ENCODE measurements at places on chromosomes 3 and 15. TPM values are rescaled to one million over a fixed set of nuclear protein-coding genes. Genes with fewer than 3 reads are reported as not detected.

GRCh38 chr15:60299452-60300047 lies 98.2 kb downstream of the ANXA2 start:
- H3K4me1 ChIP-seq = peaks cover 7% of the 10 kb centered on the region
- peak overlapping the region; percentile 17 for H3K27ac ChIP-seq
- H3K4me3 ChIP-seq = no peak overlapping the region

- H3K4me3 ChIP-seq = no peak overlapping the region
- peak; percentile 27 for DNase-seq
- H3K27me3 ChIP-seq = no peaks in the 10 kb centered on the region
- no peak overlapping the region for H3K27ac ChIP-seq
Observed at GRCh38 chr3:69325151-69325550, 60.7 kb downstream of the FRMD4B start.

DNA sequence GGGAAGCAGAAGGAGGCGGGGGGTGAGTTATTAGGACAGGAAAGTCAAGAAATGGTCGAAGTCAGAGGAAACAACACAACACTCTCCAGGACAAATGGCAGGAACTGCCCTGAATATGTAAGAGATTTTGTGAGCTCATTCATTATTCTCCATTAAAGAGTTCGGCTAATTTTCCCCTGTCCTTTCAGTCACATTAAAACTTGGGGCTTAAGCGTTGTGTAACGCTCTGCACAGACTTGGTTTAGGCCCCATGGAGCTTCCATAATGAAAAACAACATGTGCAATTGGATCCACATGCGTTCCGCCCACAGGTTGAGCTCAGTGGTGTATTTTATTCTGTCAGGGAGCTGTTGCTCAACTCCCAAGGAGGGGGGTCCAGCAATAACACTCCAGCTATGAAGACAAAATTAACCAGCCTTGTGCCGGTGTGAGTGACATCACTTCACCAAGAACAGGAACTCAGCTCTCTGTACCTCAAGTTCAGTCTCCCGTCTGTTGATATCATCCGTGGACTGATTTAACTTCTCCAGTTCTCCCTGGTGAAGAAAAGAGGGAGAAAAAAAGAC lies 2.3 kb downstream of the SH3BP5 start:
- H3K27me3 ChIP-seq = peaks cover 2% of the 10 kb centered on the region
- H3K4me3 ChIP-seq = peak overlapping the region; percentile 97
- DNase-seq = no peak
- H3K4me1 ChIP-seq = peaks cover 59% of the 10 kb centered on the region

DNA sequence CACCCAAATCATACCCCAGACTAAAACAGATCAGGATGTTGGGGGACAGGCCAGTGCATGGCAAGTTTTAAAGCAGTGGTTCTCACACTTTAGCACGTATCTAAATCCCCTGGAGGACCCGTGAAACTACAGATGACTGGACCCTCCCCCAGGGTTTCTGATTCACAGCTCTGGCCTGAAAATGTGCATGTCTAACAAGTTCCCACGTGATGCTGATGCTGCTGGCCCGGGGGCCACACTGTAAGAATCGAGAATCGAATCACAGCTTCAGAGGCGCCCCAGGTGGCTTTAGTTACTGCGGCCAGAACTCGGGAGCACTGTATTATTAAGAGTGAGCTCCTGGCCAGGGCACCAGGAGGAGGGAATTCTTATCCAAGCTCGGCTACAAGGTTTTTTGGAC lies 11.6 kb downstream of the ADAMTS17 start:
- H3K27me3 ChIP-seq = no peaks in the 10 kb centered on the region
- no peak overlapping the region for H3K4me3 ChIP-seq
- DNase-seq = no peak
- H3K4me1 ChIP-seq = no peaks in the 10 kb centered on the region
- H3K27ac ChIP-seq = no peak overlapping the region
- H3K36me3 ChIP-seq = peaks cover 9% of the 10 kb centered on the region

- no peak overlapping the region for H3K4me3 ChIP-seq
- H3K27ac ChIP-seq = no peak overlapping the region
Observed at GRCh38 chr15:29945943-29946596, 123.8 kb upstream of the TJP1 start.

DNA sequence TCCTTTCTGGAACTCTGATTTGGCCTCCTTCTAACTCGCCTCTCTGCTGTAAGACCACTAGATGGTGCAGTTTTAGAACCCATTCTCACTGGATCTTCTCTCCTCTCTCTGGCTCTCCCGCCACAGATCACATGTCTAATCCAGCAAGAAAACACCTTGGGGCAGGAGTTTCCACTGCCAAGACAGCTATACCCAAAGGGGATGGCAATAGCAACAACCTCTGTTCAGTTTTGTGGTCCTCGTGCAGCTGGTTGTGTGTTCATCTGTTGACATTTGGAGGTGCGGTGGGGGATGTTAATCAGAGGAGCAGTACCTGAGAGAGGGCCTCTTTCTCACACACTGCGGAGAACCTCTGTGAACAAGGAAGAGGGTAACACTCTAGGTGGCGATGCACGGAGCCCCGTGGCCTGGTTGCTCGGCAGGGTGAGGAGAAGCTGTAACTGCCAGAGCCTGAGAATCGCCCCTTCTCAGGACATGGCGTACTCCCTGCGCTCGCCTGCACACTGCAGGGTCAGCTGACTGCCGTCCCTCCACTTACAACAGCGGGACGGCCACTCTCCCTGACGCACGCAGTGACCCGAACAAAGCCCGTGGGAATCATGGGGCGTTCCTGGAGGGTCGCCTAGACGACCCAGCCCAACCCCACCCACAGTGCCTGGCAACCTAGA lies at the start of gene TEX55:
Gene TEX55 (plus strand): TSS at position 666 of the 668 bp plus-strand sequence. CDS start 25 bp downstream, outside the sequence.
- H3K36me3 ChIP-seq = no peaks in the 10 kb centered on the region
- peak within 1 kb of the TSS; percentile 1 for H3K27ac ChIP-seq
- H3K4me3 ChIP-seq = no peak within 1 kb of the TSS
- peaks cover 7% of the 10 kb centered on the region for H3K4me1 ChIP-seq
- DNase-seq = no peak

DNA sequence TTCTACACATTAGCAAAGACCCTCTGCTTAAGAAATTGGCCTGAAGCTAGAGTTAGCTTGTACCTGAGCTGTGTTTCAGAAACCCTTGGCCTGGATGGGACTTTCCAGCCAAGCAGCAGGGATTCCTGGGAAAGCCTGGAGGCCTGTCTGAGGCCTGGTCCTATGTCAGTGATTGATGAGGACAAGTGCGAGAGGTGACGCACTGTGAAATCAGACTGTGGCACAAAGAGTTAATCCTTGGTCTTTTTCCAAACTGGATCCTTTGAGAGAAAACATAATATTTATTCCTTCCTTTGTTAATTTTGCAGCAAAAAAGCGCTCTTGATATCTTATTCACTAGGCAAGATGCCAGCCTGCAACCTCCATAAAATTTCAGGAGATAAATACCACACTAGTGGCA lies 225.0 kb upstream of the ATP11B start:
- peaks cover 35% of the 10 kb centered on the region for H3K4me1 ChIP-seq
- H3K27me3 ChIP-seq = no peaks in the 10 kb centered on the region

- H3K4me1 ChIP-seq = peaks cover 19% of the 10 kb centered on the region
- no peak overlapping the region for H3K4me3 ChIP-seq
- no peak overlapping the region for H3K27ac ChIP-seq
- no peaks in the 10 kb centered on the region for H3K27me3 ChIP-seq
- no peaks in the 10 kb centered on the region for H3K36me3 ChIP-seq
Observed at GRCh38 chr3:188007897-188008296, 146.1 kb upstream of the LPP start.

GRCh38 chr3:126155280-126155640 lies 25.1 kb downstream of the ALDH1L1 start:
- H3K27me3 ChIP-seq = no peaks in the 10 kb centered on the region
- no peak overlapping the region for H3K27ac ChIP-seq
- no peaks in the 10 kb centered on the region for H3K36me3 ChIP-seq

DNA sequence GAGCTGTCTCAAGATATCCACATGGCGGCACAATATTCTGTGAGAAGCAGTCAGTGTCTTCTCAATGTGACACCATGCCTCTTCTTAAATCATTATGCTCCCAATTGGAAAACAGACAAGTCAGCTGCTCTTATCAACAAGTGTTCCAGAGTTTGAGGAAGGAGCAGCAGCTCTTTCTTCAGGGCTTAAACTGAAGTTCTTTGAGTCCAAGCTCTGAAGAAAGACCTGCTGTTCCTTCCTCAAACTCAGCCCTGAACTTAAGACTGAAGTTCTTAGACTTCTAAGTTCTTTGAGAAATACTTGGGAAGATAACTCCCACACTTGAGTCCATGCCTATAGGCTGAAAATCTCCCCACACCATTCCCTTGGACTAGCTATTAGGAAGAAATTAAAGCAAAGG lies 43.4 kb downstream of the NPTN start:
- DNase-seq = no peak
- H3K27ac ChIP-seq = no peak overlapping the region
- peaks cover 7% of the 10 kb centered on the region for H3K4me1 ChIP-seq

DNA sequence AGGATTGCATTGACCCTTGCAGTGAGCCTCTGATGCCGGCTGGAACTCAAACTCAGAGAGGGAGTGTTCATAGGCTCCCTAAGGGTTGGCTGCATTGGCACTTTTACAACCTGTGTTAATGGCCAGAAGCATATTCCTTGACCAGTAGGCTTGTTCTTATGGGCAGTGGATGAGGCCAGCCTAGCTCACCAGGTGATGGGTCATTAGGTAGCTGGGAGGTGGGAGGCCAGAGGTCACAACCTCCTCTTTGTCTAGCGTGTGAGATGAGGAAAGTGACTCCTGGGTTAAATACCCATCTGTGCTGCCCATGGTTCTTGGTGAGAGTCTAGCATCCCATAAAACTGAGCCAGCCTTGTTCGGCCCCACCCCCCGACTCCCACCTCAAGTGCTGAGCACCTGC lies 275.7 kb upstream of the CTNNB1 start:
- H3K27me3 ChIP-seq = no peaks in the 10 kb centered on the region
- no peak overlapping the region for H3K27ac ChIP-seq
- H3K4me3 ChIP-seq = no peak overlapping the region
- no peaks in the 10 kb centered on the region for H3K36me3 ChIP-seq
- H3K4me1 ChIP-seq = peaks cover 14% of the 10 kb centered on the region
- DNase-seq = no peak

DNA sequence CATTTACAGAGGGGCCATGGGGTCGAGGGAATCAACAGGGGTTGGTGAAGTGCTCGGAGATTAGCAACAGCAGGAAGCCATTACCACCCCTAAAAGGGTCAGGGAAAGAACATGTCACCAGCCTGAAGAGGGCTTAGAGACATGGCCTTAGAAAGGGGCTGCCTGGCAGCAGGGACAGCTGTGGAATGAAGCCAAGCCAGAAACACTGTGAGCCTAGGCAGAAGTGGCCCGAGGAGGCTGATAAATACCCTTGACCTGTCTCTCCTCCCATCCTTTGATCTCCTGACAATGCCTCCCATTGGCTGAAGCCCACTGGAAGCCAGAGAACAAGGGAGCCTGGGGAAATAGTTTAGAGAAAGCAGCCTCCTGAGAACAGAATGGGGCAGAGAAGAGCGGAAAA lies 31.4 kb downstream of the GPD1L start:
- H3K27me3 ChIP-seq = no peaks in the 10 kb centered on the region
- DNase-seq = no peak
- H3K36me3 ChIP-seq = peaks cover 5% of the 10 kb centered on the region
- H3K4me3 ChIP-seq = peak overlapping the region; percentile 16

DNA sequence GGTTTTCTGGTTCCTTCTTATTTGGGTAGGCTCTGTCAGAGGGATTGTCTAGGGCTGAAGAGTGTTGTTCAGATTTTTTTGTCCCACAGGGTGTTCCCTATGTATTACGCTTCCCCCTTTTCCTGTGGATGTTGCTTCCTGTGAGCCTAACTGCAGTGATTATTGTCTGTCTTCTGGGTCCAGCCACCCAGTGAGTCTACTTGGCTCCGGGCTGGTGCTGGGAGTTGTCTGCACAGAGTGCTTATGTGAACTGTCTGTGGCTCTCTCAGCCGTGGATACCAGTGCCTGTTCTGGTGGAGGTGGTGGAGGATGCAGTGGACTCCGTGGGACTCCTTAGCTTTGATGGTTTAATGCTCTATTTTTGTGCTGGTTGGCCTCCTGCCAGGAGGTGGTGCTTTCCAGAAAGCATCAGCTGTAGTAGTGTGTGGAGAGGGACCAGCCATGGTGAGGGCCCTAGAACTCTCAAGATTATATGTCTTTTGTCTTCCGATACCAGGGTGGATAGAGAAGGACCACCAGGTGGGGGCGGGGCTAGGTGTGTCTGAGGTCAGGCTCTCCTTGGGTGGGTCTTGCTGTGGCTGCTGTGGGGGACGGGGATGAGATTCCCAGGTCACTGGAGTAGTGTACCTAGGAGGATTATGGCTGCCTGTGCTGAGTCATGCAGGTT lies 53.8 kb downstream of the CCDC66 start:
- H3K27me3 ChIP-seq = no peaks in the 10 kb centered on the region
- no peak for DNase-seq
- H3K27ac ChIP-seq = peak overlapping the region; percentile 15
- H3K4me1 ChIP-seq = no peaks in the 10 kb centered on the region

- no peak overlapping the region for H3K27ac ChIP-seq
- H3K4me3 ChIP-seq = no peak overlapping the region
- peaks cover 41% of the 10 kb centered on the region for H3K4me1 ChIP-seq
- H3K27me3 ChIP-seq = peaks cover 5% of the 10 kb centered on the region
Observed at GRCh38 chr15:74775132-74775562, 6.7 kb upstream of the CSK start.

DNA sequence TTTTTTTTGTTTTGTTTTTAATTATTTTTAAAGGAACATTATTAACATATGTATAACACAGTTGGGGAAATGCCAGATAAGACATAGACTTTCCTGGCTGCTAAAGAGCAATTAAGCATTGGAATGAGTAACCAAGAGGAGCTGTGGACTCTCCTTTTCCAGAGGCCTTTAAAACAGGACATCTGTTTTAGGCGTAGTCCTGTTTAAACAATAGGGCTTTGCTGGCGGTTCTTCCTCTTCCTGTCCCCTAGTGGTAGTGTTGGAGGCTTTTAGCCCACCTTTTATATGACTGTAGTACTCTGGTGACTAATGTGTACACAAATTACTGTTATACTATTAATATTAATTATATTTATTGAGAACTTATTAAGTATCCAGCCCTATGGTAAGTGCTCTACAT lies 81.9 kb downstream of the PPARG start:
- H3K36me3 ChIP-seq = no peaks in the 10 kb centered on the region
- no peak overlapping the region for H3K4me3 ChIP-seq
- H3K27ac ChIP-seq = no peak overlapping the region
- DNase-seq = no peak
- no peaks in the 10 kb centered on the region for H3K4me1 ChIP-seq
- peaks cover 9% of the 10 kb centered on the region for H3K27me3 ChIP-seq

GRCh38 chr3:42184651-42185443 lies 81.1 kb downstream of the CCK start:
- H3K4me3 ChIP-seq = no peak overlapping the region
- peaks cover 17% of the 10 kb centered on the region for H3K36me3 ChIP-seq
- H3K4me1 ChIP-seq = peaks cover 18% of the 10 kb centered on the region
- H3K27ac ChIP-seq = peak overlapping the region; percentile 66

- H3K4me1 ChIP-seq = no peaks in the 10 kb centered on the region
- H3K36me3 ChIP-seq = peaks cover 25% of the 10 kb centered on the region
- H3K27me3 ChIP-seq = no peaks in the 10 kb centered on the region
- no peak overlapping the region for H3K27ac ChIP-seq
Observed at GRCh38 chr15:99369196-99369595, 117.9 kb downstream of the LRRC28 start.

Gene SIAH2
- total RNA-seq = 26.6 TPM

Gene RLBP1
- not detected for total RNA-seq

Gene KIF15
- total RNA-seq = 5.7 TPM

Gene ROPN1
- not detected for total RNA-seq

Gene SCAANT1
- total RNA-seq = not detected

Gene SLC22A13
- total RNA-seq = 0.60 TPM

Gene ETV5
- 26.4 TPM for total RNA-seq

Gene H1-8
- not detected for total RNA-seq

Gene LTK
- total RNA-seq = 0.51 TPM

Gene ZNF660
- total RNA-seq = 19.2 TPM

Gene TRIM71
- total RNA-seq = 26.5 TPM

Gene ATP13A4
- 10.2 TPM for total RNA-seq

All from type B pancreatic cell (in vitro differentiated cells).